Activated naive CD8-positive, alpha-beta T cell treated with anti-CD3 and anti-CD28 coated beads, Interleukin-2, amount 50 U/mL, for 24 hours (primary cell): ENCODE measurements at places on chromosomes 7 and 10.

- peaks cover 38% of the 10 kb centered on the region for H3K36me3 ChIP-seq
- peaks cover 6% of the 10 kb centered on the region for H3K4me1 ChIP-seq
- no peak for DNase-seq
- peak overlapping the region; percentile 60 for H3K27ac ChIP-seq
These were observed 35.1 kb downstream of the FHIP2A start for GRCh38 chr10:114856544-114857287.

DNA sequence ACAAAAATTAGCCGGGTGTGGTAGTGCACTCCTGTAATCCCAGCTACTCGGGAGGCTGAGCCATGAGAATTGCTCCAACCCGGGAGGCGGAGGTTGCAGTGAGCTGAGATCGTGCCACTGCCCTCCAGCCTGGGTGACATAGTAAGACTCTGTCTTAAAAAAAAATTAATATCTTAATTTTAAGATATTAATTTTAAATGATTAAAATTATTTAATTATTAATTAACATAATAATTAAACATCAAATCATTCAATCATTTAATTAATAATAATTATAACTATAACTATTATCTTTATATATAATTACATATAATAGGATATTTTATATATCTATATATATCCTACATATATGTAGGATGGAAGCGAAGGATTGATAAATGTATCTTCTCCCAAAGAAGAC, 1.8 kb upstream of the HK1 start:
- no peak overlapping the region for H3K4me3 ChIP-seq
- no peaks in the 10 kb centered on the region for H3K4me1 ChIP-seq
- DNase-seq, result no peak
- H3K27ac ChIP-seq, result no peak overlapping the region

GRCh38 chr7:110808361-110808760, 282.6 kb upstream of the LRRN3 start:
- H3K36me3 ChIP-seq, result no peaks in the 10 kb centered on the region
- H3K27ac ChIP-seq, result no peak overlapping the region
- H3K27me3 ChIP-seq, result no peaks in the 10 kb centered on the region
- H3K4me3 ChIP-seq, result no peak overlapping the region
- DNase-seq, result no peak
- H3K4me1 ChIP-seq, result no peaks in the 10 kb centered on the region

GRCh38 chr7:41436139-41436538, 266.8 kb downstream of the INHBA start:
- no peak overlapping the region for H3K4me3 ChIP-seq
- H3K4me1 ChIP-seq, result no peaks in the 10 kb centered on the region
- no peaks in the 10 kb centered on the region for H3K27me3 ChIP-seq

DNA sequence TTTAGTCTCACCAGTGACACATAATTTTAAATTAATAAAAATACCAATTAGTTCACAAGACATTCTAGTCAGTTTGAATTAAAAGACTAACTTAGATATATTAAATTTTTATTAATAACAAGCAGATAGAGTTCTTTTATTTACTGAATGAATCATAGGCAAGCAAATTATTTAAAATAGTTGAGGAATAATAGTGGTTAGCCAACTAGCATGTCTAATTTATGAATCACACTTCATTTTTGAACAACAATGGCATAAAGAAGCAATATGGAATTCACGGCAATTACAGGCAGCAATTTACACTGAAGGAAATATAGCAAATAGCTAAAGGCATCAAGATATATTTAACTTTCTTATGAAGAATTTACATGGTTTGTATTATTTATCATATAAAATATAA, 187.0 kb upstream of the SLC26A5 start:
- no peak overlapping the region for H3K27ac ChIP-seq
- no peak for DNase-seq
- H3K36me3 ChIP-seq, result no peaks in the 10 kb centered on the region
- H3K4me3 ChIP-seq, result no peak overlapping the region

DNA sequence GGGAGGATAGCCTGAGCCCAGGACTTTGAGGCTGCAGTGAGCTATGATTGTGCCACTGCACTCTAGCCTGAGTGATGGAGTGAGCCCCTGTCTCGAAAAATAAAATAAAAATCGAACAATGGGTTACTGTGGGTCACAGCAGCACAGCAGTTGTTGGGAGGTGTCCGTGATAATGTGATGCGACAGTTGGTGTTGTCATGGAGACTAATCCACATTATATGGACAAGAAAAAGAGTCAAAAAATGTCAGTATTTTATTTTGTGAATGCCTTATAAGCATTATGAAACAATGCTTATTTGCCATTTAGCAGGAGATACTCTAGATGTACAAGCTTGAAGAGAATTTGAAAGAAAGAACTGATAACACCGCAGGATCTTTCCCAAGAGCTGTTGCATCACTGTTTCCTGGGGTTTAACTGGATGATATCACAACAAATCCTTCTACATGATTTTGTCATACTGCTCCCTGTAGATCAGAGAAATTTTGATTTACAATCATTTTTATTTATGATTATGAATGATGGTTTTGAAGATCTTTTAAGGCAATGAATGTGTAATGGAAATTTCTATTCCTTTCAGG, 195.4 kb downstream of the BAMBI start:
- no peak for DNase-seq
- no peak overlapping the region for H3K4me3 ChIP-seq
- H3K27me3 ChIP-seq, result no peaks in the 10 kb centered on the region
- no peak overlapping the region for H3K27ac ChIP-seq

- peak overlapping the region; percentile 10 for H3K27ac ChIP-seq
- no peaks in the 10 kb centered on the region for H3K36me3 ChIP-seq
- no peak overlapping the region for H3K4me3 ChIP-seq
- H3K27me3 ChIP-seq, result no peaks in the 10 kb centered on the region
- H3K4me1 ChIP-seq, result peaks cover 38% of the 10 kb centered on the region
These were observed 3.3 kb upstream of the SEPHS1 start for GRCh38 chr10:13351340-13351915.

- H3K27ac ChIP-seq, result no peak overlapping the region
These were observed 194.3 kb downstream of the CYP26A1 start for GRCh38 chr10:93268021-93268420.

DNA sequence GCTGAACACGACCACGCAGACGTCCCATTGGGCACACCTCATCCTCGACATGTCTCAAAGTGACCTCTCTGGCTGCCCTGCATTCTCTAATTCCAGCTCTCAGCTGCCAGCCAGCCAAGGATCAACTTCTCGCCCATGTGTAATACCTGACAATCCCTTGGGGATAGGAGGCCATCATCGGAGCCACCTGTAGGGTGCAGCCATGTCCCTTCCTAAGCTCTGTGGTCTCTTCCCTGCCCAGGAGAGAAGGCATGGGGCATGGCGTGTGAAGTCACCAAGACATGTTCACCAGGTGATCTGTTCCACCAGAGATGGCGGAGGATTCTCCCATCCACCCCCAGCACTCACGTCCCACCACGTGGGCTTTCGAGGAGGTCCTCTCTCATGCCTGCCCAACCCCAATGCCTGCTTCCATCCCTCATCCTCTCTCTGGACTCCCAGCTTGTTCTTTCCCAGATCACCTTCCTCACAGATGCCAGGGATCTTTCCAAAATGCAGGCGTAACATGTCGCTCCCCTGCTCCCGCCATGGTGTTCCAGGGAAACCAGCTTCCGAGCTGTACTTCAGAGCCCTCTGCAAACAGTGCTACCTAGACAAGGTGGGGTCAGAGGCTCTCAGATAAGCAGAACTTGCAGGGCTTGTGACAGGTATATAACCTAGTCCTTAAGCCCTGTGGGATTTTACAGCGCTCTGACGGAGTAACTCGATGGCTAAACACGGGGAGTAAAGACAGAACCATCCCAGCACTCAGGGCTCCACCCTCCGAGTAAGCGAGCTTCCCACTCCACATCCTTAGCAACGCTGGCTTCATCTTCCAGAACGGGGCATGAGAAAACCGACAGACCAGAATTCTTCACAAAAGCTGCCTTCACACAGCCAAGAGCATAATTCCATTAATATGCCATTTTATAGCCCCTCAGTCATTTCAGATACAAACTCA, 41.1 kb downstream of the BRI3 start:
- H3K4me1 ChIP-seq, result no peaks in the 10 kb centered on the region
- no peak overlapping the region for H3K4me3 ChIP-seq
- H3K27ac ChIP-seq, result no peak overlapping the region

DNA sequence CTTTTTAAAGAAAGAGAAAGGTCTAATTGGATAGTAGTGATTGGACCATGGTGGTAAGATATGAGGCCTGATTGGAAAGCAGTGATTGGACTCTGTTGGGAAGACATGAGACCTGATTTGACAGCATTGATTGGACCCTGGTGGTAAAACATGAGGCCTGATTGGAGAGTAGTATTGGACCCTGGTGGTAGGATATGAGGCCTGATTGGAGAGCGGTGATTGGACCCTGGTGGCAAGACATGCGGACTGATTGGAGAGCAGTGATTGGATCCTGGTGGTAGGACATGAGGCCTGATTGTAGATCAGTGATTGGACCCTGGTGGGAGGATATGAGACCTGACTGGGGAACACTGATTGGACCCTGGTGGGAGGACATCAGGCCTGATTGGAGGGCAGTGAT, 444.3 kb downstream of the LRMDA start:
- H3K4me3 ChIP-seq, result no peak overlapping the region
- DNase-seq, result no peak
- H3K27ac ChIP-seq, result no peak overlapping the region
- no peaks in the 10 kb centered on the region for H3K36me3 ChIP-seq

- peaks cover 58% of the 10 kb centered on the region for H3K36me3 ChIP-seq
- H3K27ac ChIP-seq, result no peak overlapping the region
- peaks cover 46% of the 10 kb centered on the region for H3K4me1 ChIP-seq
- H3K27me3 ChIP-seq, result no peaks in the 10 kb centered on the region
- DNase-seq, result no peak
These were observed 57.5 kb downstream of the LCOR start for GRCh38 chr10:96889415-96890171.

DNA sequence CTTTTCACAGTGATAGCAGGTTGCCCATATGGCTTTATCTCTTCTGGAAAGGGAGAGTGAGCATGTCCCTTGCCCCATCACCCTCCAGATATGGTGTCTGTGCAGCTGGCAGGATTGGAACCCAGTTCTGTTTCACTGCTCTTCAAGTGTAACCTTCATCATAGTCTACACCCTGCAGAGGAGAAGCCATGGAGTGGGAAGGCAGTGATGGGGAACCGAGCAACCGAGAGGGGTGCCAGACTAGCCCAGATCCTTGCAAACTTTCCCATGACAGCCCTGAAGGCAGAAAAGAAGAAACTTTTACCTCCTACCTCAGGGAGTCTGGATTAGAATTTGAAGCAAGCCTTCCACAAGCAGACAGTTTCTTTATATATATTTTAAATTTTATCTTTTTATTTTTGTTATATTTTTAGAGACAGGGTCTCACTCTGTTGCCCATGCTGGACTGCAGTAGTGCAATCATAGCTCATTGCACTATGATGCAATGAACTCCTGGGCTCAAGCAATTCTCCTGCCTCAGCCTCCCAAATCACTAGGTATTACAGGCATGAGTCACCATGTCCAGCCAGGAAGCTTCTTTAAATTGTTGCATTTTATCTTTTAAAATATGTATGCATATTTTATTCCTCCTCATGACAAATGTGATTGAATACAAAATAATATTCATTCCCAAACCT, 133.3 kb downstream of the KCNMA1 start:
- DNase-seq, result no peak
- peaks cover 19% of the 10 kb centered on the region for H3K27me3 ChIP-seq
- peaks cover 36% of the 10 kb centered on the region for H3K4me1 ChIP-seq
- no peak overlapping the region for H3K27ac ChIP-seq
- no peak overlapping the region for H3K4me3 ChIP-seq

DNA sequence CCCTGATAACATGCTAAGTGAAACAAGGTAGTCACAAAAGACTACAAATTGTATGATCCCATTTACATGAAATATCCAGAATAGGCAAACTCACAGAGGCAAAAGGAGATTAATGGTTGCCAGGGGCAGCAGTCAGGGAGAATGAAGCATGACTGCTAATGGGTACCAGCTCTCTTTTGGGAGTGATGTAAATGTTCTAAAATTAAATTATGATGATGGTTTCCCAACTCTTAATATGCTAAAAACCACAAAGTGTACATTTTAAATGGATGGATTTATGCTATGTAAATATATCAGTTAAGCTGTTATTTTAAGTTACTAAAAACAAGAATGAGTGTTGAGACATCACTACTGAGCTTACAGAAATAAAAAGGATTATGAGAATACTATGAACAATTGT, 12.6 kb downstream of the CYP51A1 start:
- H3K4me1 ChIP-seq, result no peaks in the 10 kb centered on the region
- no peak overlapping the region for H3K27ac ChIP-seq
- H3K36me3 ChIP-seq, result peaks cover 63% of the 10 kb centered on the region
- H3K27me3 ChIP-seq, result no peaks in the 10 kb centered on the region
- no peak for DNase-seq

DNA sequence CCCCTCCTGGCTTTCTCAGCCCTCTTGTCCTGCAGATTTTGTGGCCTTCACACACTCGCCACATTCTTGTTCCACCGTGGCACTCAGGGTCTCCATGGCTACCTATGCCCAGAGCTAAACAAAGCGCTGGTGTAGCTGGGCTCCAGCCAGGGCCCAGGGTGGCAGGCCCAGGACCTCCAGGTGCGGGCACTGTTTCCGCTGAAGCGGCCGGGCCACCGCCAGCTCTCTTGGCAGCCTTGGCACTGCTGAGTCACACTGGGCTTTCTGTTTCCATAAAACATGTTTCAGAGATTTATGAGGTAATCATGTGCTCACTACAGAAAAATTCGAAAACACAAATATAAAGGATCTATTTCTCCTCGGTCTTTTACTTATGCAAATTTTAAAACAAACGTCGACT, 51.3 kb downstream of the AOC1 start:
- H3K36me3 ChIP-seq, result no peaks in the 10 kb centered on the region
- no peak overlapping the region for H3K4me3 ChIP-seq
- no peak for DNase-seq
- peaks cover 6% of the 10 kb centered on the region for H3K4me1 ChIP-seq

DNA sequence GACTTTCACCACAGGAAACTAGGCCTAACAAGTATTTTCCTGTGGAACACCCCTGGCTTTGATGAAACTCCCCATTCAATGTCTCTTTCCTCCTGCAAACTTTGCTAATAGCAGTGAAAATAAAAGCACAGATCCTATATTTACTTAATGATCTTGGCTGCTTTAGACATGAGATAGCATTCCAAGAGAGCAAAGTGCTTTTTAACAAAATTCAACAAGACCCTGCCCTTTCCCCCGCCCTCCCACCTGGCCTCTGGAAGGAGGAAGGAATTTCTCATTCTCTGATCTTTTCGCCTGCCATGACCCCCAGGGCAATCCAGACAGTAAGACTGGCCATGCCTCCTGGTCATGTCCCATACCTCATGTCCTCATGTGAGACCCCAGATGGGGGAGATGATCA, 185.7 kb downstream of the KCNMA1 start:
- DNase-seq, result no peak
- H3K4me3 ChIP-seq, result no peak overlapping the region
- no peaks in the 10 kb centered on the region for H3K4me1 ChIP-seq
